ENCODE measurements at places on chromosomes 5 and 9. TPM values are rescaled to one million over a fixed set of nuclear protein-coding genes. Genes with fewer than 3 reads are reported as not detected.

Gene SLC46A2
- not detected for total RNA-seq

Gene AHRR
- total RNA-seq = 5.4 TPM

Gene PCDHGA5
- 0.16 TPM for total RNA-seq

Gene HSD17B3
- total RNA-seq = not detected

Gene CDC25C
- total RNA-seq = 9.1 TPM

Gene NR2F1
- total RNA-seq = 4.3 TPM
